ENCODE measurements at places on chromosomes 3 and 15.
A peak's percentile ranks its signal among the peaks of the same experiment; 100 is the strongest.

GRCh38 chr15:77623755-77624524, 8.8 kb downstream of the LINGO1 start:
- peaks cover 3% of the 10 kb centered on the region for H3K36me3 ChIP-seq
- peaks cover 11% of the 10 kb centered on the region for H3K4me1 ChIP-seq
- no peak overlapping the region for H3K27ac ChIP-seq
- peak overlapping the region; percentile 62 for H3K4me3 ChIP-seq
- DNase-seq = no peak
- no peaks in the 10 kb centered on the region for H3K27me3 ChIP-seq

GRCh38 chr3:119809249-119810017, 27.5 kb downstream of the NR1I2 start:
- DNase-seq = no peak
- 0 out of 2 replicates have a peak, but pooled peaks cover 3% of the 10 kb centered on the region for H3K27me3 ChIP-seq
- no peaks in the 10 kb centered on the region for H3K4me1 ChIP-seq
- H3K4me3 ChIP-seq = no peak overlapping the region
- no peak overlapping the region for H3K27ac ChIP-seq

GRCh38 chr3:170815340-170815739, 54.7 kb downstream of the RPL22L1 start:
- peak overlapping the region; percentile 36 for H3K4me3 ChIP-seq
- H3K4me1 ChIP-seq = peaks cover 27% of the 10 kb centered on the region
- H3K36me3 ChIP-seq = no peaks in the 10 kb centered on the region
- H3K27me3 ChIP-seq = no peaks in the 10 kb centered on the region
- peak; percentile 74 for DNase-seq

DNA sequence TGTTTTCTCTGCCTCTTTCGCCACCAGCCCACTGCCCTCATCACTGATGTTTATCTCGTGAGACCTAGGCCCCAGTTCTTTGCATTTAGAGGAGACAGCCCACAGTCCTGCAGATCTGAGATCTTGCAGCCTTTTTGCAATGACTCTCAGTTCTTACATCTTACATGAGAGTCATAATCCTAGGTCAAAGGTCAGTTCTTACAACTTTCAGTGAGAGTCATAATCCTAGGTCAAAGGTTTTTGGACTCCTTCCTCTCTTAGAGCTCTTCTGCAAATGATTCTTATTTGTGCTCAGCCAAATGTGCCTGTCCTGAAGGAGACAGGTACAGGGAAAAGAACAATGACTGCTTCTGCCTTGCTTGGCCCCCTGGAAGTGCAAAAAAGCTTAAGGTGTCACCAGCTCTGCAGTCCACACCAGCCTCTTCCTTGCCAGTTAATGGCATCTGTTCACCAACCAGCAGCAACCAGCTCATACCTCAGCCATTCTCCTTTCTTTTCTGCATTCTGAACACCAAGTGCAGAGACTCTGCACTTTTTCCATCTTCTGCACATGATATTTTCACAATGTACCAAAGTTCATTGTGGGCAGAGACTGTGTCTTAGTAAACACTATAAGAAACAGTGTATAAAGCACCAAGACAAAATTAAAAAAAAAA, 67.1 kb downstream of the ABHD5 start:
- H3K36me3 ChIP-seq = no peaks in the 10 kb centered on the region
- no peaks in the 10 kb centered on the region for H3K27me3 ChIP-seq
- H3K4me1 ChIP-seq = peaks cover 3% of the 10 kb centered on the region
- no peak for DNase-seq
- no peak overlapping the region for H3K4me3 ChIP-seq

GRCh38 chr3:187913617-187914033, 168.4 kb upstream of the BCL6 start:
- no peak for DNase-seq
- peaks cover 17% of the 10 kb centered on the region for H3K4me1 ChIP-seq
- H3K27ac ChIP-seq = no peak overlapping the region
- no peaks in the 10 kb centered on the region for H3K36me3 ChIP-seq

- no peaks in the 10 kb centered on the region for H3K27me3 ChIP-seq
- no peak overlapping the region for H3K27ac ChIP-seq
- no peak overlapping the region for H3K4me3 ChIP-seq
- no peak for DNase-seq
These were observed 283.2 kb upstream of the ROBO1 start for GRCh38 chr3:80050826-80051601.

DNA sequence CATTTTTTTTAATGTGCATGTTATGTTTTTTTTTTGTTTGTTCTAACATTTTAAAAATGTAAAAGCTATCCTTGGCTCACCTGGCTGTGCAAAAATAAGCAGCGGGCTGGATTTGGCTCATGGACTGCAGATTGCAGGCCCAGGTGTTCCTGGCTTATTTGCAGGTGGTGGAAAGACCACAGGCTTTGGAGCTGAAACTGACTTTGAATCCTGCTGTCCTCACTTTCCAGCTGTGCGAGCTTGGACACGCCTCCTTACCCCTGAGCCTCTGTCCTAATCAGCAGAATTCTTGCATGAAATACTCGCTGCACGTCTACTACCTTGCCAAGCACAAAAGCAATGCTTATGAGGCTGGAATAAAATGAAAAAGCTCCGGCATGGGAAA, 188.7 kb upstream of the TPM1 start:
- no peak for DNase-seq
- H3K4me3 ChIP-seq = no peak overlapping the region
- peak overlapping the region; percentile 6 for H3K27ac ChIP-seq
- H3K27me3 ChIP-seq = no peaks in the 10 kb centered on the region

- H3K36me3 ChIP-seq = peaks cover 2% of the 10 kb centered on the region
- H3K4me3 ChIP-seq = no peak overlapping the region
- H3K4me1 ChIP-seq = no peaks in the 10 kb centered on the region
These were observed 100.7 kb downstream of the ASB7 start for GRCh38 chr15:100703032-100703578.

GRCh38 chr3:56303487-56303886, 164.8 kb downstream of the ERC2 start:
- peaks cover 6% of the 10 kb centered on the region for H3K4me1 ChIP-seq
- no peak overlapping the region for H3K27ac ChIP-seq
- H3K27me3 ChIP-seq = no peaks in the 10 kb centered on the region

- no peak overlapping the region for H3K27ac ChIP-seq
- H3K27me3 ChIP-seq = no peaks in the 10 kb centered on the region
- DNase-seq = no peak
These were observed 171.4 kb downstream of the ARRDC4 start for GRCh38 chr15:98131924-98132323.

GRCh38 chr3:57604971-57605370, 7.8 kb upstream of the ARF4 start:
- no peaks in the 10 kb centered on the region for H3K4me1 ChIP-seq
- no peak overlapping the region for H3K27ac ChIP-seq
- no peaks in the 10 kb centered on the region for H3K27me3 ChIP-seq
- H3K4me3 ChIP-seq = no peak overlapping the region

DNA sequence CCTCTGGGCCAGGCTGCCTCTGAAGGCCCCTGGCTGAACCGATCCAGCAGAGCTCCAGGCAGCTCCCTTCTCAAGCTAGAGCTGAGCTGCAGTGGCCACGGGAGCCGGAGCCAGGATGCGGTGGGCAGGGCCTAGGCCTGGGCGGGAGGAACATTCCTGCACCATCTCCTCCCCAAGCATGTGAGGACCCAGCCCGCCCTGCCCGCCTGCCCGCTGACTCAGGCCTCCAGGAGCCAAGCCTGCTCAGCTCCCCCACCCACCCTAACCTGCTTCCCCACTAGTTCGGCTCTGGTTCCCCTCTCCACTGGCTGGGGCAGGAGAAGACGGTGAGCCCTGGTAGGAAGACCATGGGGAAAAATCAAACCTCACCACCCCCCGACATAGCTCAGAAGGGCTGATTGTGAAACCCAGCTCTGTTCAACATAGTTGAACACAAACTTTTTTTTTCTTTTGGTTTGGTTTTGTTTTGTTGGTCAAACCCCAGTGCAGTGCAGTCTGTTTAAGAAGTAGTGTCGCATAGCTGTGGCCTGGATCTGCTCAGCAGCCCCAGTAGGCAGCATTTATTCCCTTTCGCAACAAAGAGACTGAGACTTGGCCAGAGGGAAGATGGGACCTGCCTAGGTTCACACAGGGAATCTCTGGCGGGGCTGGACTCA, 13.5 kb downstream of the SNX33 start:
- H3K36me3 ChIP-seq = peaks cover 16% of the 10 kb centered on the region
- peak; percentile 76 for DNase-seq

- no peaks in the 10 kb centered on the region for H3K27me3 ChIP-seq
- peaks cover 8% of the 10 kb centered on the region for H3K4me1 ChIP-seq
- H3K27ac ChIP-seq = no peak overlapping the region
- H3K4me3 ChIP-seq = no peak overlapping the region
- no peaks in the 10 kb centered on the region for H3K36me3 ChIP-seq
- DNase-seq = no peak
These were observed 81.2 kb downstream of the ANO10 start for GRCh38 chr3:43540624-43541023.

GRCh38 chr3:191563722-191564121, 102.8 kb downstream of the PYDC2 start:
- H3K27me3 ChIP-seq = no peaks in the 10 kb centered on the region
- H3K27ac ChIP-seq = no peak overlapping the region
- no peak for DNase-seq
- peaks cover 3% of the 10 kb centered on the region for H3K36me3 ChIP-seq
- no peak overlapping the region for H3K4me3 ChIP-seq
- H3K4me1 ChIP-seq = no peaks in the 10 kb centered on the region

GRCh38 chr3:141009496-141009895, 41.7 kb upstream of the SPSB4 start:
- no peaks in the 10 kb centered on the region for H3K27me3 ChIP-seq
- peaks cover 2% of the 10 kb centered on the region for H3K4me1 ChIP-seq
- H3K4me3 ChIP-seq = no peak overlapping the region
- no peaks in the 10 kb centered on the region for H3K36me3 ChIP-seq
- H3K27ac ChIP-seq = no peak overlapping the region

DNA sequence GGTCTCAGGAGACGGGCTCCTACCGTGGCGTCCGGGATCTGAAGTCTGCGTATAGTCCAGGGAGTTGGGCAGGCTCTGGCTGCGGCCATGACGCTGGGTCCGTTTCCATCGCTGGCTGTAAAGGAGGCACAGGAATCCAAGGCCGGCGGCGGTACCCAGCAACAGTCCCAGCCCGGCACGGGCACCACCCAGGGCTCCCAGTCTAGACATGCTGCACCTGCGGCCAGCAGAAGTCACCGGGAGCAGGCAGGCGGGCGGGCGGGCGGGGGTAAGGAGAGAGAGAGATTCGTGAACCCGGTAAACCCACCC, 526 bp downstream of the RMDN3 start:
- peak overlapping the region; percentile 94 for H3K4me3 ChIP-seq
- no peaks in the 10 kb centered on the region for H3K27me3 ChIP-seq
- no peak for DNase-seq
- no peaks in the 10 kb centered on the region for H3K4me1 ChIP-seq
- peaks cover 11% of the 10 kb centered on the region for H3K36me3 ChIP-seq

- peaks cover 4% of the 10 kb centered on the region for H3K27me3 ChIP-seq
- H3K4me1 ChIP-seq = peaks cover 4% of the 10 kb centered on the region
- H3K36me3 ChIP-seq = no peaks in the 10 kb centered on the region
- no peak overlapping the region for H3K4me3 ChIP-seq
These were observed 187.9 kb downstream of the OPA1 start for GRCh38 chr3:193780810-193781478.

DNA sequence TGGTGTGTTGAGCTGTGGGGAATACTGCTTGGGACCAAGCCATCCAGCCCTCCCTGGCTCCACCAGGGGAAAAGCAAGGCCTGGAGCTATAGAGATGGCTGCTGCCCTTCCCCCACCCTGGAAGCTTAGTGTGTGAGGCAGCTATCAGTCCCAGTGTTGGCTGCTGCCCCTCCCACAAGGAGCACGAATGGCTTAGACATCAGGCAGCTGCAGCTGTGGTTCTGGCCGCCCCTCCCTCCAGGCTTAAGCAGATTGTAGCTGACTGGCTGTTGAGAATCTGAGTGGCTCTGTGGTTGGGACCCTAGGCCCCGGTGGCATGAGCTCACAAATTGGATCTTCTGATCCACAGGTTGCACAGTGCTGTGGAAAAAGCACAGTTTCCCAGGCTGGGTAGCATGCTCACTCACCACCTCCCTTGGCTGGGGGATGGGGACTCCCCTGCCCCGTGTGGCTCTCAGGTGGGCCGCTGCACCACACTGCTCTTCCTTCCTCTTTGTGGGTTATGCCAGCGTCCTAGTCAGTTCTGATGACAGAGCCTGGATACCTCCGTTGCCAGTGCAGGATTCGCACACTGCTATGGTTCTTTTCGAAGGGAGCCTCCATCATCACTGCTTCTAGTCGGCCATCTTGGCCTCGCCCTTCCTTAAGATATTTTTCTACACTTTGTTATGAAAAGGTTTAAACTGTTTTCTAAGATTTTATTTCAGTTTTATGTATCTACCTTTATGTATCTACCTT, 21.2 kb upstream of the SUCNR1 start:
- no peak overlapping the region for H3K27ac ChIP-seq
- peaks cover 5% of the 10 kb centered on the region for H3K36me3 ChIP-seq
- no peak for DNase-seq
- H3K27me3 ChIP-seq = no peaks in the 10 kb centered on the region
- no peak overlapping the region for H3K4me3 ChIP-seq

DNA sequence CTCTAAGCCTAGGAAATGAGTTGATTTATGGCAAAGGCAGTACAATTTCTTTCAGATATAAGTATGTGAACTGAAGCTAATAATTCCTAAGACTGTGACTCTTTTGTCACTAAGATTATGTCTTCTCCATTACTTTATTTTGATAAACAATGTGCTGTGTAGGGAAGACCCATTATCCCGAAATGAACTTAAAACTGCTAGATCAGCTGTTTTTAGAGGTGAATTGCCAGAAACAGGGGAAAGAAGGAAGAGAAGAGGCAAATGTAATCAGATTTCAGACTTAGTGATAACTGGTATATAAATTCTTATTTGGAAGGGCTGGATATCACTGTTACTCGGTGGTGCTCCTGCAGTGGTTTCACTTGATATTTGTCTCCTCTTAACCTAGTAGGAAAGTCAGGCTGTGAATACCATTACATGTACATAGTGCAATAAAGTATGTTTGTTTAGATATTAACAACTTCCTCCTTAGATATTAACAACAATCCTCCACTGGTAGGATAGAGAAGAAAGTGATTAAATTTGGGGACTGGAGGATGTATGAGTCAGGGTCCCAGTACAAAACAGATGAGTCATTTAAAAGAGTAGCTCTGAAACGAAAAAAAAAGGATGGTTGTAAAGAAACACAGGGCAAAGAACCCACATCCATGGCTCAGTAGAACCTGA, 338.5 kb upstream of the KCNH8 start:
- no peak overlapping the region for H3K27ac ChIP-seq
- no peaks in the 10 kb centered on the region for H3K36me3 ChIP-seq
- DNase-seq = no peak
- H3K4me1 ChIP-seq = no peaks in the 10 kb centered on the region
- no peak overlapping the region for H3K4me3 ChIP-seq

- DNase-seq = no peak
- H3K4me3 ChIP-seq = no peak overlapping the region
- no peaks in the 10 kb centered on the region for H3K36me3 ChIP-seq
These were observed 10.2 kb downstream of the RFTN1 start for GRCh38 chr3:16503191-16503776.

All from H9 (cell line).